Fibroblast of skin of left biceps (primary cell): ENCODE measurements at places on chromosomes 12 and 14.
A peak's percentile ranks its signal among the peaks of the same experiment; 100 is the strongest.

GRCh38 chr12:23204933-23205778, 580.2 kb downstream of the ETNK1 start:
- peak; percentile 12 for DNase-seq

DNA sequence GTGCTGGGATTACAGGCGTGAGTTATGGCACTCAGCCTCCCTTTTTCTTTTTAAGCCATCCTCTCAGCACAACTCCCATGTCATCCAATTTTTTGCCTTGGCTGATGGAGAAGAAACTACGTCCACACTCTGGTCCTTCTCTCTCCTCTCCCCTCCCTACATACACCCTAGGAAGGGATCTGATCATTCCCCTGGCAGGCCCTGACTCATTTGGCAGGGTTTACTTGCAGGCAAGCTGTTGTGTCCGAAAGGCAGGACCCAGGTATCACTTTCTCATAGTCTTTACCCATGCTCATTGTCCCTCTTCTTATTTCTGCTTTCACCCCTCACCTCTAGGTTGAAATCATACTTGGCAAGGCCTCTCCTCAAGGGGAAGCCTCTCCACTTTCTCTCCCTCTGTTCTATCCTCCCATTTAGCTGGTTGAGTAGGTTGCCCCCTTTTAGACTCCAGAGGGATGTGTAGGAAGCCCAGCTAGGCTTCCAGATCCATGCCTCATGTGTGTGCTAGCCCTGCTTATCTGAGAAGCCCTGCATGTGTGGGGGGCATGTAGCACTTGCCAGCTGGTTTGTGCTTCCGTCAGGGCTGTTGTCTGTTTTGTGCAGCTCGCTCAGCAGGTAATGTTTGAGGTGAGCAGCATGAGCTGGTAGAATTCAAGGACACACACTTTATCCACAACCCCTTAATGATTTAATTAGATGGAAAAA, 14.8 kb downstream of the GPR19 start:
- no peak for DNase-seq

- no peak for DNase-seq
These were observed 72.6 kb downstream of the PDE6H start for GRCh38 chr12:15045451-15045850.

- no peak for DNase-seq
These were observed 914 bp upstream of the CCND2 start for GRCh38 chr12:4272424-4273272.

- no peak for DNase-seq
These were observed 27.3 kb downstream of the PNMA1 start for GRCh38 chr14:73686901-73687300.

GRCh38 chr14:102282751-102283465, 22.1 kb downstream of the MOK start:
- DNase-seq: no peak

GRCh38 chr12:51590347-51591015, 552 bp upstream of the SCN8A start:
- peak; percentile 67 for DNase-seq

GRCh38 chr12:68932128-68932960, 627 bp downstream of the CPM start:
- no peak for DNase-seq

- peak; percentile 74 for DNase-seq
These were observed 47.6 kb upstream of the FERMT2 start for GRCh38 chr14:52998376-52999015.

GRCh38 chr14:81555051-81555450, 21.4 kb upstream of the SEL1L start:
- no peak for DNase-seq

DNA sequence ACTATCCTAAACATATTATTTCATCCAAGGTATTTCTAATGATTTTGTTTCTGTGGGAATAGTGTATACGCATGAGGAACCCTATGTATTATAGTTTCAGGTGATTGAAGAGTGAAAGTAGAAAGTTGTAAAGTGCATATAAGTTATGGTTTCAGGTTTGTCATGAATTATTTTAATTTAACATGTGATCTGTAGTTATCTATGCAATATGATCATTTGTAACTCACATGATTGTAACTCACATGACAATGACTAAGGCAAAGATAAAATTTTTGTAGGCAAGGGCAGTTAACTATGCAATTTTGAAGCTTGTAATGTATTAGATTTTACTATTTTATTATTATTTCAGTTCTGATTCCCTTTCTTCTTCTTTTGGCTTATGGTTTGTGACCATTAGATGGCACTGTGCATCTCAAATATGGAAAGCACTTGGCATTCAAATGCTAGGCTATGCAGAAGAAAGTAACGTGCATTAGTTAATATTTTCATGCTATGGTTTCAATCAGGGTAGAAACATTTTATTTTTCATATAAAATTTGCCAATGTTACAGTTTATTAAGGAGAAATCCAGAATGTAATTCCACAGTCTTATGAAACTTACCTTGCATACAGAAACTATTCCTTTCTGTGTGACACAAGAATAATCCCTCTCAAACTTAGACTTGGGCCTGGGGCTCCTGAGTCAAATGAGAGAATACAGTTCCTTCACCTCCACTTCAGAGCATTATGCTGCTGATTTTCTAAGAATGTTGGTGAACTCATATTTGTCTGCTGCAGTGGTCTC, 15.8 kb upstream of the TMEM30B start:
- DNase-seq: no peak

DNA sequence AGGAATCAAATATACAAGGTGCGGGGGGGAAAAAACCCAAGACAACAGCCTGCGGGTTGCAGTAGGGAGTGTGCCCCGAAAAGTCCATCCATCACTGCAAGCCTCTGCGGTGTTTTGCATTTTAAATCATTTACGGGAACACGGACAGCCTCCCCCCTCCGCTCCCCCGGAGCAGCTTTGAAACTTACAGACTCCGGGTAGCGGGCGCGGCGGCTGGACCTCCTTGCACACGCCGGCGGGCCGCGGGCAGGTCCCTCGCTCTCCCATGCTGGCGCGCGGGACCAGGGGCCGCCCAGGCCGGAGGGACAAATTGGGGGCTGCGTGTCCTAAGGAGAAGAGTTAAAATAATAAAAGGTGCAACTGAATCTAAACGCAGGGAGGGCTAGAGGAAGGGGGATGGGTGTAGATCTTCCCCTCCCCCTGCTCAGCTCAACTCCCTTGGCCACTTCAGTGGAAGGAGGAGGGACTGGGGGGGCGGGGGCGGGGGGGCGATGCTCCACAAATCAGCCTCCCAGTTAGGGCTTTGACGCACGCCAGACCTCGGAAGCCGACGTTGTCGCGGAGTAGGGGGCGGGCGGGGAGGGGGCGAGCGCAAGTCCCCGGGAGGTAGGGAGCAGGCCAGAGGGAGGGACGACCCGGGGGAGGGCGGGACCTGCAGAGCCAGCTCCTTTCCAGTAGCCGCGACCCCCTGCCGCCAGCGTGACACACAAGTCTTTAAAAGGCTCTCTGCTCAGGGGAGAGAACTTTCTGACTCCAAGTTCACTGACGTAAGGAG, at the start of gene KCNJ8:
KCNJ8 (minus strand) TSS at position 349 of the 775 bp plus-strand sequence. CDS start 1,090 bp downstream, outside the sequence.
- DNase-seq: no peak

DNA sequence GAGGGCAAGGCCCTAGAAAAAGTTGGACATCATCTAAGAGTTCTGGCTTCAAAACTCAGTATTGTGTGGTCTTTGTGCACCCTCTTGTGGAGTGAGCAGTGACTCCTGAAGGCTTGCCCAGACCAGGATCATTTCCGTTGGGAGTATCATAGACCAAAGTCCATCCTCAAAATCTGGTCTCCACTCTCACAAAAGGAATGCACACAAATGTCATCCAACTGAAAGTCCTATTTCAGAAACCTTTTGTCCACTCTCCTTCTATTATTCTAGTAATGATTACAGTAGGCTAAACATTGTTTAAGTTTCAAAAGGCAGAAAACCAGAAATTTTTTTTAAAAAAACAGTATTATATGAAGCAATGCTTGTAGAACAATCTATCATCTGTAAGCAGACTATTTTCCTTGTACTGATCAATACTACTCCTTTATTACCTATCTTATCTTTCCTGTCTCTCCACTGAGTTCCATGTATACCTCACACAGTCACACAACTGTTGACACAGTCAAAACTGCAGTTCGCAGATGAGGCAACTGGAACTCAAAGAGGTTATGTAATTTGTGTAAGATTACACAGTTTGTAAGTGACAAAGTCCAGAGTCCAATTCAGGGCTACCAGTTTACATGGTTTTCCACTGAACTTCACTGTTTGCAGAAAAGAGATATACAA, 41.4 kb downstream of the COX16 start:
- DNase-seq: no peak

DNA sequence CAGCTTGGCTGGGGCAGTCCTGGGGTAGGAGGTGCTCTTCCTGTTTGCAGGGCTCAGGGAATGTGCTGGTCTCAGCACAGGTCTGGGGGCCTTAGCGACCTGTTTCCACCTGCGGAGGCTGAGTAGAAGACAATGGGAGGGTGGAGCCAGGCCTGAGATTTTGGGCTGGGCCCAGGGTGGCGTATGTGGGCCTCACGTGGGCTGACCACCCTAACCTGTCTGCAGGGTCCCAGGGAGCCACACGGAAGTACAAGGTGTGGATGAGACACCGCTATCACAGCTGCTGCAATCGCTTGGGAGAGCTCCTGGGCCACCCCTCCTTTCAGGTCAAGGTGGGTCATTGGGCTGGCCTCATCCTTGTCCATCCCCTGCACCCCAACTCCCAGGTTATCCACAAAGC, 1.1 kb downstream of the NOC4L start:
- DNase-seq: no peak

DNA sequence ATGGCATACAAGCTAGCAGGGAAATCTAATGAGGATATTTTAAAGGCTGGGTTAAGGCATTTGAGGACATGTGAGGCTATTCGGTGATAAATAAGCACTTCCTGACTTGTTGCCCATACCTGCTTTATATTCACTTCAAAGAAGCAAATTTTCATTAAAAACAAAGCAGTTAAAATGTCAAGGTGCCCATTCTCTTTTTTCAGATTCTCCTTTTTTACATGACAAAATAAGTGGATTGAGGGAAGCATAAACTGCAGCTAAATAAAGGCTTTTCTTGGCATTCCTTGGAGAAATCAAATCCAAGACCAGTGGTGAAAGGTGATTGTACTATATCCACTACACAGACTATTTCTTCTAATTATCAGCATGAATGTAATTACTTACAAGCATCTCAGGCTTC, 166.9 kb downstream of the PTCSC3 start:
- DNase-seq: no peak

GRCh38 chr14:67763158-67763822, 53.1 kb downstream of the ZFYVE26 start:
- no peak for DNase-seq

DNA sequence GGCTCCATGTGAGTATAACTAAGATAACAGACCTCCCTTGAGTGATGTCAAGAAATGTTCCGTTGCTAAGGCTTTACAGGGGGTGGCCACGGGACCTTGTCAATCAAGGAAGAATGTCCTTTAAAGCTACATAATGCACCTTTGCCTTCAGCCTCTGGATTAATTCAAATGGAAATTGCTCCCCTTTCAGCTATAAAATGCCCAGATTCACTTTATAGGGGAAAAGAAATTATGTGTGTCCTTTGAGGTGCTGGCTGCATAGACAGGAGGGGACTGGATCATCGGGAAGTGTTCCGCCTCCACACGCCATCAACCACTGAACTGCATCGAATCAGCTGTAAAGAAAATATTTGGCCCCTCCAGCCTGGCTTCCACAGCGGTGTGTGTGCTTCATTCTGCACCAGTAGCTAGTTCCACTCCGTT, 415.4 kb downstream of the DPF3 start:
- no peak for DNase-seq

- peak; percentile 24 for DNase-seq
These were observed 56.3 kb downstream of the FGD4 start for GRCh38 chr12:32455607-32456071.

GRCh38 chr14:94225460-94226378, 51.6 kb downstream of the PPP4R4 start:
- DNase-seq: no peak

- DNase-seq: no peak
These were observed 173.9 kb downstream of the CACNA1C start for GRCh38 chr12:2226641-2227040.

DNA sequence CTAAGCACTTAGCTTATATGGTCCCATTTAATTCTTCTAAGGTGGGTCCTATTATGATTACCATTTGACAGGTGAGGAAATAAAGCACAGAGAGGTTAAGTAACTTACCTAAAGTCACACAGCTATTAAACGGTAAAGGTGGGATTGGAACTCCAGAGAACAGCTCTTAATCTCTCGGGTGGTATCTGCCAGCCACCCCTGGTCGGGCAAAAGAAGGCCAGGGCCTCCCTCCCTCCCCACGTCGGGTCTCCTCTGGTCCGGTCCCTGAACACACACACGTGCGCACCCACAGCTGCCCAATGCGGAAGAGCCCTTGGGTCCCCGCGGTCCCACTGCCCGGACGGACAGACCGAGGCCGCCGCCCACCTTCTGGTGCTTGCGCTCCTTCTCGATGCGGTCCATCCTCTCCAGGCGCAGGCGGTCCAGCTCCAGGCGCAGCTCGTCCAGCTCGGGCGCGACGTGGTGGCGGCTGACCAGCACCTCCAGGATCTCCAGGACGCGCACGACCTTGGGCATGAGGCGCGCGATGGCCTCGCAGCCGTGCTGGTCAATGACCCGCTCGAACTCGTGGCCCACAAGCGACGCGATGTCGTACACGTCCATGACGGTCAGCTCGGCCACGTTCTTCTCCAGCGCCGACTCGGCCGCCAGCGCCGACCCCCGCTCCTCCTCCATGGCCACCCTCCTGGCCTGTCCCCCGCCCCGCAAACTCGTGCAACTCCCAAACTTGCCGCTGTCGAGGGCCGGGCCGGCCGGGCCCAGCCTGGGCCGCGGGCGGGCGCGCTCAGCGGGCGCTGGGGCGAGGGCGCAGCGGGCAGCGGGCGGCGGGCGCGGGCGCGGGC, 490 bp downstream of the RILPL1 start:
- no peak for DNase-seq

DNA sequence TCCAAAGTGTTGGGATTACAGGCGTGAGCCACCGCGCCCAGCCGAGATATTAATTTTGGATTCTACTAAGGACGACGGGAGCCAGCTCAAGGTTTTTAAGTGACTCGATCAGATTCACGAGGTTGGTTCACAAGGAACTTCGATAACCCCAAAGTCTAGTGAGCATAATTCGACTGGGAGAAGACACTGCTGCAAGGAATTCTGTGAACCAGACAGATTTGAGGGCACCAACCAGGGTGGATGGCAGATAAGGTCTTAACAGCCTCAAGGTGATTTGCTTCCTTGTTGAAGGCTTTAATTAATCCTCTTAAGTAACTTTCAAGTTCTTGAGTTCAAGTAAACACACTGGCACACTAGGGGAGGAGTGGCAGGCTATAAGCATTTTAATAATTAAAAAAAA, 1.1 kb upstream of the KLHDC2 start:
- no peak for DNase-seq

GRCh38 chr14:21136024-21136423, 19.8 kb downstream of the OR5AU1 start:
- no peak for DNase-seq

- no peak for DNase-seq
These were observed 2.1 kb downstream of the SAMD4A start for GRCh38 chr14:54568821-54569595.

- DNase-seq: no peak
These were observed 65.5 kb downstream of the ST8SIA1 start for GRCh38 chr12:22268973-22269372.
